ENCODE measurements at places on chromosomes 5 and 9.

GRCh38 chr5:115262321-115263077 is at the start of gene PGGT1B:
PGGT1B (minus strand) TSS chr5:115262877; CDS start chr5:115262851, 26 bp downstream.
- DNase-seq, result peak; percentile 53

DNA sequence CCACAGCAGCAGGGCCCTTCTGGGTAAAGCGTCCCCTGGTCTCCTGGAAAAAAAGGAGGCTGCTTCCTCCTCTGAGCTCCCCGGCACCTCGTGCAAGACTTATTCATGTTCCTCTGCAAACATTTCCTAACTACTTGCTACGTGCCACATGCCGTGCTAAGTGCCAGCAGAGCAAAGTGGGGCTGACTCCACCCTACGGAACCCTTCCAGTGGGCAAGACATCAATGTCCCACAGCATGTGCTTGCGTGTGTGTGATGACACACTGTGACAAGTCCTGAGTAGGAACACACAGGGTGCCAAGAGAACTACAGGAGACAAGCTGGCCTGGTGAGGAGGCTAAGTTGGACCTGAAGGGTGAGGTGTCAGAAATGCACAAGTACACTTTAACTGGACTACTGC is 57.4 kb downstream of the SEMA4D start:
- no peak for DNase-seq

DNA sequence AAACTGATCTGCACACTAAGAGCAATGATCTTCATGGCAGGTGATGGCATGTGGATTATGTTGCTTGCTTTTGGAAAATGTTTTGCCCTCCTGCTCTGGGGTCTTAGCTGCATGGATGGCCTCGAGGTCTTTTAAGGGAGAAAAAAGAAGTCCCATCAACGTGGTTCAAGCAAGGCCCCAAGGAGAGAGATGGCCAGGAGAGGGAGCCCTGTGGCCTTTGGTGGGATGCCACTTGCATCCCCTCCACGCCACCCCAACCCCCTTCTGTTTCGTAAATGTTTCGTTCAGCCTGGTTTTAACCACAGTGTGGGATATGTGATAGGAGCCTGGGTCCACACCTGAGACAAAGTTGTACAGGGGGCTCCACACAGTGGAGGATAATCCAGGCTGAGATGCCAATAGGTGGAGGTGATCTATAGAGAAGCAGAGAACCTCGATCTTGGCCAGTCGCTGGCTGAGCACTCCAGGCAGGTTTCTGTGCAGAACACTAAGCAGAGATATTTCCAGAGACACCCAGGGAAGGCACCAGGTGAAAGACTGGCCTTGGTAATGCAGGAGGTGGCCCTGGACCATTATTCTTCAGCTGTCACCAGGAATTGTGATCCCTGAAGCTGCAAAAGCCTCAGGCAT is 25.8 kb upstream of the FRRS1L start:
- DNase-seq, result no peak

- peak; percentile 48 for DNase-seq
Measured at GRCh38 chr9:71769175-71770161, 1.2 kb upstream of the CEMIP2 start.

DNA sequence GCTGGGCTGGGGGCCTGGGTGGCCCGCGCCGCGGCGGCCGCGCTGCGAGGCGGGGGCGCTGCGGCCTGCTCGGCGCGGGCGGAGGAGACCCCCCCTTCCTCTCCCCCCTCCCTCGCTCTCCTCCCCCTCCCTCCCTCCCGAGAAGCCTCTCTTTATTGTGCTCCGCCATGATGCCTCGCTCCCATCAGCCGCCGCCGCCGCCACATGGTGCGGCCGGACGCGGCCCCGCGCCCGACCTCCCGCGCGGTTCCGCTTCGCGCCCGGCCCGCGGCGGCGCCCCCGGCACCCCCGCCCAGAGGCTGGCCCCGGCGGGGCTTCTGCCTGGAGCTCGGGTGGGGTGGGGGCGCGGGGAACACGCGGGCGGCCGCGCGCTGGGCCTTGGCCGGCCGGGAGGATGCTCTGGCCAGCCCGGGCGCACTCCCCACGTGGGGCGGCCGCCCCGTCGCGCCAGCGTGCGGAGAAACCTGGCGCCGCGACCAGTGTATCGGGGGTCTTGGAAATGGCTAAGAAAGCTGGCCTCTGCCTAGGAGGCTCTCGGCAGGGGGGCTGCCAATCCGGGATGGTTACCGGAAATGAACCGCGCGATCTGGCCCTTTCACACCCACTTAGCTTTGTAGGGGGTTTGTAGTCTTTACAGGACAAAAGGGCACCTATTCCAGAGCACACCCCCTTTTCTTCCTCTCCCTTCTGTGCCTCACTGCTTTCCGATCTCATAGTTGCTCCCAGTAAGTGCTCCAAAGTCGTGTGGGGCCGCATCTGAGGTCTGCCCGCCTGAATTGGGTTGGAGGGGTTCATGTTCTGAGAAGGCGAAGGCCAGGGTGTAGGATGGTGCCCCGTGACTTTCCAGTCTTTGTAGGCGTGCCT is 1.0 kb downstream of the SET start:
- DNase-seq, result no peak

DNA sequence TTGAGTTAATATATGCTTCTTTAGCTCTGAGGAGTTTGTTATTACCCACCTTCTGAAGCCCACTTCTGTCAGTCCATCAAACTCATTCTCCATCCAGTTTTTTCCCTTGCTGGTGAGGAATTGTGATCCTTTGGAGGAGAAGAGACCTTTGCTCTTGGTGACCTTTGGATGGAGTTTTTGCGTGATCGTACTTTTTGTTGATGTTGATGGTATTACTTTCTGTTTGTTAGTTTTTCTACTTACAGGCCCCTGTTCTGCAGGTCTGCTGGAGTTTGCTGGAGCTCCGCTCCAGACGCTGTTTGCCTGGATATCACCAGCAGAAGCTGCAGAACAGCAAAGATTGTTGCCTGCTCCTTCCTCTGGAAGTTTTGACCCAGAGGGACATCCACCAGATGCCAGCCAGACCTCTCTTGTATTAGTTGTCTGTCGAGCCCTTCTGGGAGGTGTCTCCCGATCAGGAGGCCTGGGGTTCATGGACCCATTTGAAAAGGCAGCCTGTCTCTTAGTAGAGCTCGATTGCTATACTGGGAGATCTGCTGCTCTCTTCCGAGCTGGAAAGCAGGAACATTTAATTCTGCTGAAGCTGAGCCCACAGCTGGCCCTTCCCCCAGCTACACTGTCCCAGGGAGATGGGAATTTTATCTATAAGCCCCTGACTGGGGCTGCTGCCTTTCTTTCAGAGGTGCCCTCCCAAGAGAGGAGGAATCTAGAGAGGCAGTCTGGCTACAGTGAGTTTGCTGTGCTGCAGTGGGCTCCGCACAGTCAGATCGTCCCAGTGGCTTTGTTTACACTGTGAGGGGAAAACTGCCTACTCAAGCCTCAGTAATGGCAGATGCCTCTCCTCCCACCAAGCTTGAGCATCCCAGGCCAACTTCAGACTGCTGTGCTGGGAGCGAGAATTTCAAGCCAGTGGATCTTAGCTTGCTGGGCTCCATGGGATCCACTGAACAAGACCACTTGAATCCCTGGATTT is 445.5 kb downstream of the MAN2A1 start:
- no peak for DNase-seq

- DNase-seq, result no peak
Measured at GRCh38 chr5:61280761-61281427, 51.2 kb upstream of the ZSWIM6 start.

- peak; percentile 18 for DNase-seq
Measured at GRCh38 chr9:133604214-133604613, 5.0 kb downstream of the FAM163B start.

- DNase-seq, result no peak
Measured at GRCh38 chr9:33291901-33292300, 1.6 kb downstream of the NFX1 start.

- DNase-seq, result no peak
Measured at GRCh38 chr9:122346478-122347347, 24.1 kb upstream of the PTGS1 start.

- DNase-seq, result no peak
Measured at GRCh38 chr9:94928691-94929368, 202.3 kb downstream of the AOPEP start.

DNA sequence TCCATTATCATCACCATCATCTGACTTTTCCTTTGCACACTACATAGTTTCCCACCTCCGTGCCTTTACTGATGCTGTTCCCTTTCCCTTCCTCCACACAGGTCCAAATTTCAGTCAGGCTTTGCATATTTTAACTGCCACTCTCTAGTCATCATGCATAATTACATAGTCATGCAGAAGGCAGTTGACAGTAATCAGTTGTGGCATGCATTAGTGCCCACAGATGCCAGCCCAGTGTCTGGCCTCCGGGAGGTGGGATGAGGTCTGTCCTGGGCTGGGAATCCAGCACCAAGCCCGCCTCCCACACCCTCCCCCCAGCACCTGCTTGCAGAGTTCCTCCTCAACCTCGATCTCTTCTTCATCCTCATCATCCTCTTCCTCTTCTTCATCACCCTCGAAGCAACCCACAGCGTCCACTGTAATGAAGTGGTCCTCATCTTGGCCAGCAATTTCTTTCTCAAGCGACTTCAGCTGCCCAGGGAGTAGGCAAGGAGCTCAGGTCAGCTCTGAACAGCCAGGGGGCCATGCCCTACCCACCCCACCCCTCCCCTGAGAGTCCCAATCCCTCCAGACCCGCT is 8.8 kb downstream of the BBLN start:
- DNase-seq, result no peak

DNA sequence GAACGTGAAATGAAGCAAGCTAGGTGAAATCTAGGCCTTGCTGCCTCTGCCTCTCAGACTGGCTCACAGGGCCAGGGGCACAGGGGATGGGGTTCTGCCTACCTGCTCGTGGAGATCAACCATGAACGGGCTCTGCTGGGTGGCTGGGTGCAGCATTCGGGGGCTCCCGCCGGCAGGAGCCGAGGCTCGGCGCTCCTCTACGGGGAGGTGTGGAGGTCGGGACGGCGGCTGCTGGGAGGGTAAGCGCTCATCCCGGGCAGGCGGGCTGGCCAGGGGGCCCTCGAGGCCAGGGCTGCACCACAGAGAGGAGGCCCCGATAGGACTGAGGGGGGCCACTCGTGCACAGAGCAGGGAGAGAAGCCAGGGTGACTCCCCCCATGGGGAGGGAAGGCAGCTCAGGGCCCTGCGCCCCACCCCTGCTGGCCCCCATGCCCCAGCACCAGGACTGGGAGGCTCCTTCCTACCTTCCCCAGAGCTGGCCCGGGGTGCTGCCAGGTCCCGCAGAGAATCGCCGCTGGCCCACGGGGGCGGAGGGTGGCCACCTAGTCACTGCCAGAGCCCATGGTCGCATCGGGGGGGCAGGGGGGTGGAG is 5.2 kb downstream of the RNF44 start:
- no peak for DNase-seq

DNA sequence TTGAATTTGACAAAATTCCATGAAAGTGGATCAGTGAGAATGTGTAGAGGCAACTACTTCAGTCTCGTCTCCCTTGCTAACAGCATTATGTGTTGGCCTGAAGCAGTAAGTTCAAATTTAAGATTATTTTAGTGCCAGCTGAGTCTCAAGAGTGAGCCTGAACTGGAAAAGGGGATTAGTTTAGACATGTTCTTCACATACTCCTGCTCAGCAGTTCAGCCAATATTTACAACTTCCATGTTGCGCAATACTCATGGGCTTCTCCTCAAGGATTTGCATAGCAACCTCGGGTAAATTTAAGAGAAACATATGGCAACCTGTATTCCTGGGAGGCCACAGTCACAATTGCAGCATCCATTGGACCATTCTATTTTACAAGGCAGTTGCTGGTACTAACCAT is 553.8 kb downstream of the PTPRD start:
- DNase-seq, result no peak

- DNase-seq, result no peak
Measured at GRCh38 chr5:170630226-170630625, 126.4 kb downstream of the KCNIP1 start.

- no peak for DNase-seq
Measured at GRCh38 chr5:179211068-179211467, 134.2 kb downstream of the ADAMTS2 start.

All from stimulated activated CD8-positive, alpha-beta memory T cell treated with anti-CD3 and anti-CD28 coated beads, Interleukin-7, amount 100 ng/mL, for 1 hour (primary cell).